Occipital lobe (tissue), 3 donors: ENCODE measurements at places on chromosomes 2 and 18.

DNA sequence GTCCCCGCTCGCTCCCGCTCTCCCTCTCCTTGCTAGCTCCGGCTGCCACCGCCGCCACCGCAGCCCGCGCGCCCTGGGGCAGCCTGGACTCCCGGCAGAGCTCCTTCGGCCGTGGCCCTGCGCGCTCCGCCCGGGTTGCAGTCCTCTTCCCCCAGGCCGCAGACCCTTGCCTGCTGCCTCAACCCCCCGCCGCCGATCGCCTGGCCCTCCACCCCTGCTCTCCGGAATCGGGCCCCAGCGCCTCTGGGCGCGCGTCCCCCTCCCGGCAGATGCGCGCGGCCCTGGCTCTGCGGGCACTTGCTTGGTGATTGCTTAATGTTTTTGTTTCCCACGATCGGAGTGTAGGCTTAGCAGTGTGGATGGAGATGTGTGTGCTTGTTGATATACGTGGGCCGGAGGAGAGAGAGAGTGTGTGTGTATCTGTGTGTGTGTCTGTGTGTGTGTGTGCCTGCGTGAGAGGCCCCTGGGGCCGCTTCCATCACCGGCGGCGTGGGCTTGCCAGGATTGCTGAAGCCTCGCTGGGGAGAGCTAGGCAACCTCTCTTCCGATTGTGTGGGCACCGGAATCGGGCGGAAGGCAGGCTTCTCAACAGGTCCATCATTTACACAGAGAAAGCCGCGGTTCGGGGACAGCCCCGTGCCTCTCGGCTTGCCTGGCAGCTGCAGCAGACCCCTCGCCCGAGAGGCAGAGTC is 877 bp downstream of the INHBB start:
- DNase-seq, result peak; percentile 21

DNA sequence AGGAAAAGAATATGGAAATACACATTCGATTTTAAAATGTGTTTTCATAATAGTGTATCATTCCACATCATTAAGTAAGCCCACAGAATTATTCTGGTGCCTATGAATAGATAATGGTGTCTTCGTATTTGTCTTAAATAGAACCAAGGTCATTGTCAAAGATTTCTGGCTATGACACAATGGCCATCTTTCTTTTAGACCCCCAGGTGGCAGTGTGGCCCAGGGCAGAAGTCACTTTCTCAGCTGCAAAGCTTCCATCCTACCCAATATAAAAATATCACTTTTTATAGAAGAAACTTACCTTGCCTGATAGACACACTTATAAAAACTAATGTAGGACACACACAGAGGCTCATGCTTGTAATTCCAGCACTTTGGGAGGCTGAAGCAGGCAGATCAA is 57.5 kb downstream of the ZRANB3 start:
- DNase-seq, result no peak

DNA sequence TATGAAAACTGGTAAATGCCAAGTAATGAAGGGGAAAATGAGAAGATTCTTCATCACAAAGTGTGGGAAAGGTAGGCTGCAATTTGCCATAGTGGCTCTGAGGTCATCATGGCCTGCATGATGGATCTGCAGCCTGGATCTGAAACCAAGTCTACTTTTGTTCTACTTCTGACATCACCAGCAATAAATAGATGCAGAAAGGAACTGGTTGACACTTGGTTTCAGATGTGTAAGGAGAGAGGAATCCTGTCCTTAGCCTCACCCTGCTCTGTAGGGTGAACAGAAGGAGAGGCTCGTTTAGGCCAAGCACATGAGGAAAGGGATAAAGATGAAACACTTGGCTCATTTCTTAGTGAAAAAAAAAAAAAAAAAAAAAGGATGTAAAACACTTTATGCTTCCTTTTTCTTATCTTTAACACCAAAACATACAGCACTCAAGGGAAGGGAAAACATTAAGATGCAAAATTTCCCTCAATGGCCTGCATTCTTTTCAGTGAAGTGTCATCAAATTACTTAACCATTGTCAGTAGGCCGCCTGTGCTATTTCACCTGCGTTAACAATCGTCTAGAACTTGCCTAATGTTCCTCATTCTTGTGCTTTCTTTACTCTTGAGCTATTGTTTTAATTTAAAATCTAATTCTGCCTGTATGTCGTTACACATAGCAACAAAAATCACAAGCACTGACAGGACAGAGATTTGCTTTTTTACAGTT is 3.9 kb downstream of the NEB start:
- DNase-seq, result no peak

DNA sequence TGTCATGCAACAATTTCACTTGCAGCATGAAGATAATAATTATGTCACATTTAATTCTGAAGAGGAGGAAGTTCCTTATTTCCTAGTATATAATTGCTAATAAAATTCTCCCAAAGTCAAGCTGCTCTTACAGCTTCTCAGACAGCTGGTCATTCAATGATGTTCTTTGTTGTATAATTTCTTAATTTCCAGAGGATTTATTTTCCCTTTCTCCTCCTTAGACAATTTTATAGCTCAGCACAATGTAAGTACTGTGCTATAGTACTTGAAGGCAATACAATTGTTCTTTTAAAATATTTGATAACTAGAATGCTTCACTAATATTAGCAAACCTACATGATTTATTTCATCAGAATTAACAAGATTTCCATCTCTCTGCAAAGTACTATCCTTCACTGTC is 73.4 kb downstream of the ROCK1 start:
- DNase-seq, result no peak

GRCh38 chr2:11573418-11574175 is 39.8 kb downstream of the GREB1 start:
- DNase-seq, result no peak

DNA sequence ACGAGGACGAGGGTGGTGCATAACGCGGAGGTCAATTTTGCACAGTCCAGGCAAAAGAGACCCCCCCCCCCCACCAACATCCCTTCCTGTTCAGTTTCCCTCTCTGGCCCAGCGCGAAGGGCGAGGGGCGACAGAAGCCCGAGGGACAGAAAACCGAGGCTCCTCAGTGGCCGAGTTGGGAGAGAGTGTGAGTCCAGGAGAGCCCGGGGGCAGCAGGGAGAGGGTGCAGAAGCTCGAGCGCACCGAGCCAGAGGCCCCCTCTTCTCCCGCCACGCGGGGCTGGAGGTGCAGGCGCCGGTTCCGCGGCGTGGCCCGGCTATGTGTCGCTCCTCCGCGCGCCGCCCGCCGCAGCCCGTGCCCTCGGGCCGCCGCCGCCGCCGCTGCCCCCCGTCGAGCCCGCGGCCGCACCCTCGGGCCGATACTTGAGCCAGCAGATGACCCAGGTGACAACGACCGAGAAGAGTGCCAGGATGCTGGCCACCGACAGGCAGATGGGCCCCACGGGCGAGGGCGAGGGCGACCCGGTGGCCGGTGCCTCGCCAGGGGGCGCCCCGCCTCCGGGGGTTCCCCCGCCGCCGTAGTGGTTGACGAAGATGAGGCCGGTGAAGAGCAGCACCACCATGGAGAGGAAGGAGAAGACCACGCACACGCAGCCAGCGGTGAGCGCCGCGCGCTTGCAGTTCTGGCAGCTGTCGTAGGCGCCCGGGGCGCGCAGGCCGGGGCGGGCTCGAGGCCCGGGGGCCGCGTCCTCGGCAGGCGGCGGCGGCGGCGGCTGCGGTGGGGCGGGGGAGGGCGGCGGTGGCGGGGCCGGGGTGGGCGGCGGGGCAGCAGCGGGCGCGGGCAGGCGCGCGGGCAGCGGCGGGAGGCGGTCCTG is 20.2 kb upstream of the PAX3 start:
- DNase-seq, result no peak

GRCh38 chr2:237097911-237098702 is 12.4 kb downstream of the COPS8 start:
- no peak for DNase-seq

DNA sequence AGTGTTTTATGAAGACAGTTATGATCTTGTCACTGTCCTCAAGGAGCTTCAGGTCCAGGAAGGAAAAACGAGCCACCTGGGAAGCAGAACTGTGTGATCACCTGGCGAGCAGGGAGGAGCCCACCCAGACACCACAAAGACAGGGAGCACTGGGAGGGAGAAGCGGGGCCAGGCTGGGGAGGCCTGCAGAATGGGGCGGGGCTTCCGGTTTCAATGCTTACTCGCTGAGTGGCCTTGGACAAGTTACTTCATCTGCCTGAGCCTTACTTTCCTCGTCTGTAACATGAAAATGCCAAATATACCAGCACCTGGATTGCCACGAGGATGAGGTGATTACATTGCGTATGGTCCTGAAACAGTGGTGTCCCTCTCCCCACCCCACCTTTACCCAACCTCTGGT is 227.5 kb downstream of the ANKRD30B start:
- DNase-seq, result no peak

DNA sequence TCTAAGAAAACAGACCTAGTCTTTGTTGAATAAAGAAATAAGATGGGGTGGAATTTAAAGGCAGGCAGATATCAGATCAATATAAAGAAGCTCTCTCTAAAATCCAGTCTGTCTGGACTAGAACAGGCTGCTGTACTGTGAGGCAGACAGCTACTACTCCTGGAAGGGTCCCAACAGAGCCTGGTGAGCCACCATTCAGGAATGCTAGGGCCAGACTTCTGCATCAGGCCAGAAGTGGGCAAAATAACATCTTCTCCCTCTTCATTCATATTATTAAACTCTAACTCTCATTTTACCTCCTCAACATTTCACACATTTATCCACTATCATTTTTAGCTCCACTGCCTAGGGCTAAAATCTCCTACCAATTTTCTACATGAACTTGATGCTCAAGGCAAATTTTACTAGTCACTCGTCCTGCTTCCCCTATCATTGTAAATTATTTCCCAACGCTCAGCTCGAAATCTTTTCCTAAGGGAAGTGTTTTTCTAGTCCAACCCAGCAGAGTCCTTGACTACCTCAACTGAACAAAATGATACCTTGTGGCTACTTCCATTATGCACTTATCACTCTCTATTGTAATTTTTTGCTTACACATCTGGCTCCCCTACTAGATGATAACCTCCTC is 45.2 kb upstream of the GLS start:
- no peak for DNase-seq

DNA sequence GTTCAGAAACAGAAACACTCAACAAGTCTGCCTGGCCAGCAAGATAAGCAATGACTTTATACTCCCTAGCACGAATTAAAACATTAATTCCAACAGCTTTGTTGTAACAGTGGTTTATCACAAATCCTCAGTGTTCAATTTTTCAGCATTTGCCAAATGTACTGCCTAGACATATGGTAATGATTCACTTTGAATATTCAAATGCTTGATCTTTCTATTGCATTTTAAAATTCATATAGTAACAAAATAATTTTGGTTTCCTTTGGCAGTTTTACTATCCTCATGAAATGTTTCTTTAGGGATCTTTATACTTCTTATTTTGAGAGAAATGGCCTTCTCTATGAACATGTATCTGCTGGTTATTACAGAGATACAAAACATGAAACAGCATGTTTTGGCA is 851.8 kb upstream of the NXPH2 start:
- no peak for DNase-seq

DNA sequence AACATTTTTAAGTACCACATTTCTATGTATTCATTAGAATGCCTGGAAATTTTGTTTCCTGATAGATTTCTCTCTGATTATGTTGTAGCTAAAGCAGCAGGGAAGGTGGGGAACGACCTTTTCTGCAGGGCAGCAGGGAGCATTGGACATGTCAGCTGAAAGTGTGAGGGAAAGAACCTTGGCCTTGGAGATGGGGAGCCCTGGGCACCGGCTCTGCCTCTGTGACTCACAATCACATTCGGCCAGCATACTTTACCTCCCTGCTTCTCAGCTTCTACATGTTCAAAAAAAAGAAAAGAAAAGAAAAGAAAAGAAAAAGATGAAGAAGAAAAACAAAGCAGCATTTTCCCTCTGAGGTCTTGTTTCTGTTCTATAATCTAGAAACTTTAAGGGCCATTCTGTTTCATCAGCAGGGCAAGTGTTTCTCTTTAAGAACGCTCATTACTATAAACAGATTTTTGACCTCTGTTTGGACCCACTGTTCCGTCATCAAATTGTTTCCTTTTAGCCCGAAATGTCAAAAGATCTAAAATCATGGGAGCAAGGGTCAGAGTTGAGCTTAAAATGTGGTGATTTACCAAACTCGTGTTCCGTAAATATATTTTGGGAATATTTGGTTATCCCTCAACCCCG is 27.9 kb downstream of the SETBP1 start:
- DNase-seq, result no peak

DNA sequence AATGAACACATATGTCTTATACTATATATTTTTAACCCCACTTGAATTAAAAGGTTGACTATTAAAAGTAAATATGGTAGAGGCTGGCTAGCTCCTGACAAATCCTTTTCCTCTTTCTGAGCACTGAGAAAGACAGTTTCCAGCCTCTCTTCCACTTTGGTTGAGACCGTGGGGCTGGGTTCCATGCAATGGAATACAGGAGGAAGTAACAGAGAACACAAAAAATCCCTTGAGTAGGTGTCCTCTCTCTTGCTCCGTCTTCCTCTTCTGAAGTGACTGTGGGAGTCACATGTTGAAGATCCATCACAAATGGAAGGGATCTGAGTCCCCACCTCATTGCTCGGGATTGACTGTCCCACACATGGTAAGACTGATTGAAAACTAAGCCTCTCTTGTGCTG is 36.6 kb upstream of the SIGLEC15 start:
- no peak for DNase-seq

DNA sequence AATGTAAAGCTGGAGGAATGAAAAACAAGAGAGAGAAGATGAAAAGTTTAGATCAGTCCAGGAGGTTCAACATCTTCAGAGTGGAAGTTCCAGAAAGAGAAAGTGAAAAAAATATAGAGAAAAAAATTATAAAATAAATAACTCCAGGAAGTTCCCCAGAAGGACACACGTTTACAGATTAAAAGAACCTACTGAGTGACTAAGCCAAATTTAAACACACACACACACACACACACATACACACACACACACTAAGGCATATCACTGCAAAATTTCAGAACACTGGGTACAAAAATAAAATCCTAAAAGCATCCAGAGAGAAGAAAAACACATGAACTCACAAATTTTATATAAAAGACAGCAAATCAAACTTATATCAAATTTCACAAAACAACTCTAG is 85.9 kb upstream of the PMAIP1 start:
- no peak for DNase-seq

DNA sequence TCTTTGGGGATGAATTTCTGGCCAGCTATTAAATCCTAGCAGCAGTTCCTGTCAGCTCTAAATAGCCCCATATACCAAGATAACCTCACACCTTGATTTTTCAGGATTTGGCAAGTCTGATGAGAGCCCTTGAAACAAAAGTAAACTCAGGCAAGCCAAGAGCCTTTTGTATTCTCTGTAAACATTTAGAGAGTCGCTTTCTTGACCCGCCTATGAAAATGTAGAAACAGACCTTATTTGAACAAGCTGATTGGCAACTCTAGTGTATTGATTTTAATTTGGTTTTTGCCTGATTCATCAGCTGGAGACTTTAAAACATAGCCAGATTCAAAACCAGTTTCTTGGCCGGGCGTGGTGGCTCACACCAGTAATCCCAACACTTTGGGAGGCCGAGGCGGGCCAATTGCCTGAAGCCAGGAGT is 43.4 kb downstream of the CABLES1 start:
- no peak for DNase-seq

DNA sequence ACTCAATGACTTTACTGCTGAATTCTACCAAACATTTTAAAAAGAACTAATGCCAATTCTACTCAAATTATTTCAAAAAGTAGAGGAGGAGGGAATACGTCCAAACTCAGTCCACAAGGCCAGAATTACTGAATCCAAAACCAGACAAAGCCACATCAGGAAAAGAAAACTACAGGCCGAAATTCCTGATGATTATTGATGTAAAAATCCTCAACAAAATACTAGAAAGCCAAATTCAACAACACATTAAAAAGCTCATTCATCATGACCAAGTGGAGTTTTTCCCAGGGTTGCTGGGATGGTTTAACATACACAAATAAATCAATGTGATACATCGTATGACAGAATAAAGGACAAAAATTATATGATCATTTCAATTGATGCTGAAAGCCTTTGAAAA is 103.9 kb upstream of the UBE2E3 start:
- DNase-seq, result no peak
